Adrenal gland (tissue), 19 donors: ENCODE measurements at places on chromosomes 16 and 17. TPM values are rescaled to one million over a fixed set of nuclear protein-coding genes. Genes with fewer than 3 reads are reported as not detected.

GRCh38 chr16:3689731-3690130, 27.6 kb downstream of the TRAP1 start:
- H3K27ac ChIP-seq: peak overlapping the region; percentile 5
- DNase-seq: no peak
- H3K27me3 ChIP-seq: no peaks in the 10 kb centered on the region
- H3K36me3 ChIP-seq: peaks cover 31% of the 10 kb centered on the region
- no peak overlapping the region for H3K4me3 ChIP-seq

- no peaks in the 10 kb centered on the region for H3K4me1 ChIP-seq
- H3K27ac ChIP-seq: no peak overlapping the region
- no peak for DNase-seq
- no peaks in the 10 kb centered on the region for H3K36me3 ChIP-seq
Observed at GRCh38 chr17:81129289-81129688, 36.0 kb upstream of the PVALEF start.

- DNase-seq: no peak
- H3K36me3 ChIP-seq: no peaks in the 10 kb centered on the region
- H3K27me3 ChIP-seq: no peaks in the 10 kb centered on the region
- peaks cover 74% of the 10 kb centered on the region for H3K4me1 ChIP-seq
- H3K4me3 ChIP-seq: no peak overlapping the region
- no peak overlapping the region for H3K27ac ChIP-seq
Observed at GRCh38 chr16:85231959-85232358, 119.7 kb upstream of the CIBAR2 start.

DNA sequence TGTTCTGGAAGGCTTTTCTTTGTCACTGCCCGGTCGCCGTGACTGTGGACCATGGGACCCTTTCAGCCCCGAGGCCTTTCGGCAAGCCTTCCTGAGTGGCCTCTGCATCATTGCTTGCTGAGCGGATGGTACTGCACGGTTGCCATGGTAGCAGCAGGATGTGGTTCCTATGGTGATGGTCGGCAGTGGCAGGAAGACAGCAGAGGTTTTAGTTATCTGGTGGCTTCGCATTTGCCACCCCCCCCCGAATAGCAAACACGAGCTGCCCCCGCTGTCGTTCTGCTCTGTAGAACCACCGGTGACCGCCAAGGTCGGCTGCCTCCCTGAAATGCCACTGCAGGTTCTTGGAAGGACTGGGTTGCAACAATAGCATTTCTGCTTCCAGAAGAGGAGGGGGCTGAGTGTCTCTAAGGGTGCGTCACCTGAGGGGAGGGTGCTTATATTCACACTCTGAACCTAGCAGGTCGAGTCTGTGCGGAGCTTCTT, 76.6 kb downstream of the CMIP start:
- H3K4me1 ChIP-seq: no peaks in the 10 kb centered on the region
- no peak overlapping the region for H3K27ac ChIP-seq
- H3K36me3 ChIP-seq: no peaks in the 10 kb centered on the region
- no peaks in the 10 kb centered on the region for H3K27me3 ChIP-seq
- no peak for DNase-seq
- no peak overlapping the region for H3K4me3 ChIP-seq

DNA sequence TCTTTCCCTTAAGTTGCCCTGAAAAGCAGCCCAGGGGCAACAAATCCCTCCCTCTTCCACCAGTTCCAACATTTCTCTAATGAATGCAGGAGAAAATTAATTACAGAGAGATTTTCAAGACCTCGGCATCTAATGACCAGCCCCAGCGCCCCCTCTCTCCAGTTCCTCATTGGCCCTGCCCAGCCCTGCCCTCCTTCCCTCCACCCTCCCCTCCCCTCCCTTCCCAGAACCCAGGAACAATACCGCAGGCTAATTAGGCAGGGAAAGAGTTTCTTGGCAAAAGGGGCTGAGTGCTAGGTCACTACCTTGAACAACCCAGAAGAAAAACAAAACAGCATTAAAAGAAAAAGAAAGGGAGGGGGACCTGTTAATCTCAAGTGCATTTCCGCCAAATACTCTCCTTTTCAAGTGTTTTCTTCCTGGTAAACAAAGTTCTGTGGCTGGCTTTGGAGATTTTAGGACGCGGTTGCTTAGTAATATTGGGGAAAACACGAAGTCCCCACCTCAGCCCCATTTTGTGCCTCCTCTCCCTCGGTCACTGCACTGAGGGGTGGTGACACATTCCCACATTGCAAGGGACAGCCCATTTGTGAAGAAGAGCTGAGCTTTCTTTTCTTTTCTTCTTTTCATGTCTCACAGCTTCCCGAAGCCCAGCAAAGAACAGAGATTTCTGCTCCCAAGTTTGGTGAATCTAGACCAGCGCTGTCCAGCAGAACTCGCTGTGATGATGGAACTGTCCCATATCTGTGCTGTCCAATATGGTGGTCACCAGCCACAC, 215.4 kb downstream of the SOX9 start:
- no peaks in the 10 kb centered on the region for H3K27me3 ChIP-seq
- no peak overlapping the region for H3K27ac ChIP-seq
- no peak for DNase-seq
- H3K36me3 ChIP-seq: no peaks in the 10 kb centered on the region

GRCh38 chr17:38419508-38419981, 8.7 kb upstream of the ARHGAP23 start:
- peak overlapping the region; percentile 50 for H3K4me3 ChIP-seq
- H3K36me3 ChIP-seq: no peaks in the 10 kb centered on the region
- DNase-seq: no peak

Gene ZDHHC1
- total RNA-seq: 4.2 TPM
